ENCODE measurements at places on chromosomes 7 and 10.

- no peak for DNase-seq
Observed at GRCh38 chr7:24325708-24326107, 41.7 kb downstream of the NPY start.

GRCh38 chr7:25073451-25073850 lies 51.6 kb downstream of the CYCS start:
- DNase-seq = no peak

DNA sequence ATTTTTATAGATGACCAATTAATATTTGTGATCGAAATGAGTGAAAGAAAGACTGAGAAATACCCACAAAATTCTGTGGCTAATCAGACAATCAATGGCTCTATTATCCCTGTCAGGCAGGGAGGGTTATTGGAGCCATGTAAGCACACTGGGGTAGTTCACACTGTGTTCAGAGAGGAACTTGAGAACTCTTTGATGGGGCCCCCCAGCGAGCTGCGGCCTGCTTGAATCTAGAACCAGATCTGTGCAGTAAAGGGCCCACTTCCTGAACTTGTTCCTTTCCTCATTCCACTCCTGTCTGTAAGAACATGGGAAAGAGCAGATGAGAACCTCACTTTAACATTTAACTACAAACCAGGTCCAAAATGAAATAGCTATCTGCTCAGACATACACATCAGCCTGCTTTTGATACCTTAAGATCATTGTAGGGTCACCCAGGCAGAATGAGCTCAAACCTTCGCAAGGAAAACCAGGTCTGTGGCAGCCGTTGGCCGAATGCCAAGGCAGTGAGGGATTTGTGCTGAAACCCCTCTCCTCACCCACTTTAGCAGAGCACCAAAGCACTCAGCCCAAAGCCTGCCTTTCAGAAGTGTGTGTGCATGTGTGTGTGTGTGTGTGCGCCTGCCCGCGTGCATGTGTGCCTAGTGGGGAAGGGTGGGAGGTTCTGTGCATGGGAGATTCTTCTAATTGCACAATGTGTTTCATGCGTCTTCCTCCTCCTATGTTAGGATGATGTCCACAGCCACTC lies 365.6 kb upstream of the MGMT start:
- peak; percentile 33 for DNase-seq

- no peak for DNase-seq
Observed at GRCh38 chr10:133157662-133158436, 2.2 kb upstream of the KNDC1 start.

DNA sequence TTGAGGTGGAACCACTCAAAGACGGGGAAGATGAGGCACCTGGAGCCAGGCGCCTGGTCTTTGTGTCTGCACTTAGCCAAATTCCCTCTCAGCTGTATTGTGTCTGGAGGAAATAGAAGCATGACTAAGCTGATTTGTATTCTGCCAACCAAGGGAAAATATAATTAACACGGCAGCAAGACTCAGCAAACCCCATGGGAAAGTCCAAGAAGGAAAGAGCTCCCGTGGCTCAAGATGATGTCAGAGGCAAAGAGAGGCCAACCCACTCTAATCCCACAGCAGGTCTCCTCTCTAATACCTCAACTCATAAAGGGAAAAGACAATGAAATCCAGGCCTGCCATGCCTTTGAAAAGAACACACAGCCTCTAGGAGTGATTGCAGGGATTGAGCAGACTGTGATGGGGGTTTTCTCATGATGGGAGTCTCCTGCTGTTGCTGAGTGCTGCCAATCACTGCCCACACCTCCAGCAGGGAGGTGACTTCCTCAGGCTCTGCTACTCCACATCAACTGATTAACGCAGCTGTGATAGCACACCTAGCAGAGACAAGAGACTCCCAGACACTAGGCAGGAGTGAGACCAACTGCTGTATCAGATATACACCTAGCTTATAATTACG lies 255.5 kb upstream of the C7orf33 start:
- DNase-seq = no peak

- no peak for DNase-seq
Observed at GRCh38 chr10:105188737-105189462, 547.8 kb downstream of the SORCS3 start.

DNA sequence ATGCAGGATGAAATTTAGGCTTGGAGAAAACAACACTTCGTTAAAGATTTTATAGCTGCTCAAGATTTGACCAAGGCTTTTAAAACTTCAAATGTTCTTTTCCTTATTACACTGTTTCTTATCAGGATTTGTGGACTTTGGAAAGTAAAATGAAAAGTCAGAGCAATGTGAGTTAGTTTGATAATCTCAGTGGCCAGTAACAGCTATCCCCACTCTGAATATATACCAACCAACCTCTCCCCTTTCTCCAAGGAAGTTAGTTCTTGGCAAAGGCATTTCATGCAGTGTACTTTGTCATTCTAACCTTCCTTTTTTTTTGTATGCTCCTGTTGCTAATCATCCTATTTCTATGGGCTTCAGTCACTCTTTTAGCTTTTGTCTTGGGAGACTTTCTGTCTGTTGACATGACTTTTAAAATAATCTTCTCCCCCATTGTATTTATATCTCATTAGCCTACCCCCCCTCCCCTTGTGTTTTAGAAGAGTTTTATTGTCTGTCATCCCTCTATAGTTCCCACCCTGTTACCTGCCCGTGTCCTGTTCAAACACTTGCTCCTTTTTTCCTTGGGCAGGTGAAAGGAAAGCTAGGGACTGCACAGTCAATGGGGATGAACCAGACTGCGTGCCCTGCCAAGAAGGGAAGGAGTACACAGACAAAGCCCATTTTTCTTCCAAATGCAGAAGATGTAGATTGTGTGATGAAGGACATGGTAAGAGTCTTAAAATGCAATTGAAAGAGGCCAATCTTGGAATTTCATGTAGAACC lies 16.7 kb downstream of the FAS start:
- DNase-seq = no peak

GRCh38 chr7:3149231-3149995 lies 105.7 kb upstream of the CARD11 start:
- DNase-seq = no peak

DNA sequence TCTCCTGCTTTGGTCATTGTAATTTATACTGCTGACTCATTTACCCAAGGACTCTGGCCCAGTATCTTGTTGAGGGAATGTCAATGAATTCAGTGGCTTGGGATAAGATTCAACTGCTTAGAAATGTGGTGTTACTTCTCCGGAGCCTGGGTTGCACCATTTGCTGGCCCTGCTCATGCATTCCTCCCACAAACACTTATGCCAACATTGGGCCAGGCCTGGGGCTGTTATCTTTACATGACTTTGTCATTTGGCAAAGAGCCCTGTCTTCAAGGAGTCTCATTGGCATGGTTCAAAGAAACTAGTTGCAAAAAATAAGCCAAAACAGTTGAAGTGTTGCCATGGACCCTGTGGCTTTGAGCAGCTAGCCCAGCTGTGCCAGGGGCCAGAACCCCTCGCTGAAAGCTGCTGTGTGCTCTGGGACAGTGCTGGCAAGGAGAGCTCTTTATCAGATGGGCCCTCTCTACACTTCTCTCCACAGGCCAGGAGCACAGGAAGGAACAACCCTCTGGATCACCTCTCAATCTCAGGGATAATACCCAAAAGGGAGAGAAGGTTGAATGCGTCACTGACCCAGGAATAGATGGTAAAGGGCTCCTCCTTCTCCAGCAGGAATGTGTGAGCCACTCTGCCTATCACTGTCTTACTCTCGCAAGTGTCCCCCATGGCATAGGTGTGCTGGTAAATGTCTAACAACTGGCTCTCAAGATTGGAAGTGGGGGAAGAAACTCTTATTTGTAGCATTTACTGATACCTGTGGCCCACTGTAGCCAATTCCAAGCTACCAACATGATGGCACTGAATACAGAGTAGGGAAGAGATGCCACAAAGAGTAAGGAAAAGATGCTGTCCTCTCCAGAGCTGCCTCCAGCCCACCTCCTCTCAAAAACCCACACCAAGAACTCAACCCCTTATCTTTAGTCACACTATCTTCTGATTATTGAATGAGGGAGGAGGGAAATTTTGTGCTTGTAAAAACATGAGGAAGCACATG lies 23.5 kb upstream of the PDE1C start:
- no peak for DNase-seq

GRCh38 chr10:102984086-102984485 lies 66.0 kb downstream of the CNNM2 start:
- no peak for DNase-seq

DNA sequence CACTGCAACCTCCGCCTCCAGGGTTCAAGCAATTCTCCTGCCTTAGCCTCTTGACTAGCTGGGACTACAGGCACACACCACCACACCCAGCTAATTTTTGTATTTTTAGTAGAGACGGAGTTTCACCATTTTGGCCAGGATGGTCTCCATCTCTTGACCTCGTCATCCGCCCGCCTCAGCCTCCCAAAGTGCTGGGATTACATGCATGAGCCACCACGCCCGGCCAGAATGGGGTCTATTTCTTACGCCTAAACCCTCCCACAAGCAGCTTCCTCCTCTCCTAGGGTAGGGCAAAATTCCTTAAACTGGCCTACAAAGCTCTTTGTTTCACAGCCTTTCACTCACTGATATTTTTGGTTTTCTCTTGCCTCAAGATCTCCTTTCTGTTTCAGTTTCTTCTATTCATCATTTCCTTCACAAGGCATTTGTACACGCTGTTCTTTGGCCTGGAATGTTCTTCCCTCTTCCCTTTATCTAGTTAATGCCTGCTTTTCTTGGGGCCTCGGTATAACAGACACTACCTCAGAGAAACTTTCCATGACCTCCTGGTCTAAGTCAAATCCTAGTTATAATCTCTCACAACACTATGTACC lies 6.7 kb downstream of the CPEB3 start:
- no peak for DNase-seq

DNA sequence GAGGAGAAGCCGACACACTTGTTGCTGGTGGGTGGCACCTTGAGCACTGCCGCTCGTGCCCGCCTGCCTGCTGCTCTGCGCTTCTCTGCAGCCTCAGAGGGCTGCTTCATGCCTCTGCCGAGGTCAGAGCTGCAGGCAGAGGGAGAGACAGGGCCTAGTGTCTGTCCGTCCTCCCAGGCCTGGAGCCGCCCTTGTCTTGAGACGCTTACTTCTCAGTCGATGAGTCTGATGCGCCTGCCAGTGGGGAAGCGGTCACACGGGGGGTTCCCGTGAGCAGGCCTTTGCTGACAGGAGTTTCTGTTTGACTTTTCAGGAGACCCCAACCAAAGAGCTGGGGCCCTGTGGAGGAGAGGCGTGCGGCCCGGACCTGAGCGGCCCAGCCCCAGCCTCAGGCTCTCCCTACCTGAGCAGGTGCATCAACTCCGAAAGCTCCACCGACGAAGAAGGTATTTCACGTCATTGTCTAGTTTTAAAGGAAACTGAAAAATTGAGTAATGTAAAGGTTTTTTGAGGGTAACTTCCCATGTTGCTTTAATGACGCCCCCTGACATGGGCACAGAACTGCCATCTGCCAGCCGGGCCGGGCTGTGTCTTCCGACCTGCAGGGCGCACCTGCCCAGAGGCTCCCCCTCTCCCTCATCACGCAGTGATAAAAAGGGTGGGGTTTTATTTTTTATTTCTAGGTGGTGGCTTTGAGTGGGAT lies 7.8 kb upstream of the BHLHA15 start:
- no peak for DNase-seq

DNA sequence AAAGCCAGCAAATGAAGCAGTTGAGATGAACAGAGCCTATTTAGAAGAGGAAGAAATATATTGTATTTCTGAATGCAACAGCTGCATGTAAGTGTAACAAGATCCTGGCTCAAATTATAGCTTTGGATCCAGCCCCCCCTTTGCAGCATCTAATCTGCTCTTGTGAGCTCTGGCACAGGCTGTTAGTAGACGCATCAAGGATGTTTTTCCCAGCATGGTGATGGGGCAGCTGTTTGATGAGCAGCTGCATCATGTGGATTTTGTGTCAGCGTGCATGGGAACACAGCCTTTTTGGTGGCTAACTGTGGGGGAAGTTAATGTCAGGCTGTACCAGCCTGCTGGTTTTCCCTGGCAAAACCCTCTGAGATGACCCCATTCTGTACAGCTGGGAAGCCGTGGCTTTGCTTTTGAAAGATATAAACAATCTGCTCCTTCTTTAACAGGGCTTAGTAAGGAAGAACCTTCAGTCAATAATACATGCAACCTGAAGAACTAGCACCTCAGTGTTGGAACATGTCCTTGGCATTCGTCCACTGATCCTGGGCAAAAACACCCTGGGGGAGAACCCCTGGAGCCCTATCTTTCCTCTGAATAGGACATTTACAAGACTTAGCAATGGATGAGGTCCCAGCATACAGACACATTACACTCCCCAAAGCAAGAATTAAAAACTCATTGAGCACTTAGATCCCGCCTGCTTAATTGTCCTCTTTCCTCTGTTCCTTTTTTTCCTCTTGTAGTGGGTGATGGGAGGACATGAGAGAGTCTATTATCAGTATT lies 70.6 kb downstream of the NPS start:
- peak; percentile 8 for DNase-seq

- no peak for DNase-seq
Observed at GRCh38 chr7:20777377-20778062, 9.2 kb downstream of the SP8 start.

GRCh38 chr10:125554016-125554703 lies 128.8 kb downstream of the TEX36 start:
- no peak for DNase-seq

DNA sequence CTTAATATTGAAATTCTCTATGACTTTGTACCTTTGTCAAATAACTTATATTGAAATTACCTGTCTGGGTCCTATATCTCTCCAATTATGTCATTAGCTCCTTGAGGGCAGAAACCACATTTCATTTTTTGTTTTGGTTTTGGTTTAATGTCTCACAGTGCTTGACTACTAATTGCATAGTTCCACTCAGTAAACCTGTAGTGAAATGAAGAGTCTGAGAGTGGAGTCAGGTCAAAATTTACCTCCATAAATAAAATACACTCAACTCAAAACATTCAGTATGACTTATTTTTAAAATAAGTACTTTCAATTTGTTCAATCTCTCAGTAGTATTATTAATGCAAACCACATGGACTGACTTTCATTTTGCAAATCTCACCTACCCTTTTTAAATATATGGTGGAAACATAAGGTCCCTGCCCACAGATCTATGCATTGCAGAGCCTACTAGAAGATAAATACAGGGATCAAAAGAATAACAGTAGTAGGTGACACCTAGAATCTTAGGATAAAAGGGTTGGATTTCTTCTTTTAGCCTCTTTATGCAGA lies 32.5 kb downstream of the PDE1C start:
- DNase-seq = no peak

DNA sequence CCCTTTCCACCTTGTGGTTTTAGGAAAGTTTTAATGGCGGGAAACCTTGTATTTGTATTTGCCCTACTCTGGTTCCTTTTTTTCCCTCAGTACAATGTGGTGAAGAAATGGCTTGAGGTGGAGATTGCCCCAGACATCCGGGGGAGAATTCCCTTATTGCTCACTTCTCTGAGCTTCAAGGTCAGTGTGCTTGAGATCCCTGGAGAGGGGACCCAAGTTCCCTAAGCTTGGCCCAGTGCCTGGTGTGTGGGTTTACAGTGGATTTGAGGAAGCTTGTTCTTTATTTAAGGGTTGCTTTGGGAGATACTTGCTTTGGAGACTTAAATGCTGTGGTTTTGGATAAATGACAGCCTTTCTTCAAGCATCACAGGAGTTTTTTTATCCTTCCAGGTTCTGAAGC lies 18.3 kb downstream of the CALHM2 start:
- no peak for DNase-seq

All from DMS79 (cell line).